ENCODE measurements at places on chromosomes 16 and 17.

- DNase-seq, result no peak
These were observed 102.6 kb downstream of the N4BP1 start for GRCh38 chr16:48507391-48507790.

- no peak for DNase-seq
These were observed 5.9 kb upstream of the LYZL6 start for GRCh38 chr17:35949401-35949800.

GRCh38 chr16:58518083-58518979, 3.0 kb downstream of the SETD6 start:
- no peak for DNase-seq

DNA sequence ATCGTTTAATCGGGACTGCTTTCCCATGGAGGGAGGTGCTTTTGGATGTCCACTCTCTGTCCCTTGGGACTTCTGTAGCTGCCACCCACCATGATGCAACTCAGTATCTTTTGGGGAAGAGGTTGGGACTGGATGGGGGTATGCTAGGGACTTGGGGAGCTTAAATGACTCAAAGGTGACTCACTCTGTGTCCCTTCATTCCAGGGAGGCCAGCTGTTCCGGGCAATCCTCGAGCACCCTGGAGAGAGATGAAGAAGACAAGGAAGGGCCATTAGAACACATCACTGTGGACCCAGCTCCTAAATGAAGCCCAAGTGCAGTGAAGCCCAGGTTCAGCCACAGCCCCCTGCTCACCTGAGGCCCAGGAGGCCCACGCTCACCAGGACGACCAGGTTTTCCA, 4.6 kb downstream of the COL1A1 start:
- no peak for DNase-seq

GRCh38 chr17:35892091-35893035, 12.2 kb upstream of the CCL5 start:
- DNase-seq, result no peak

DNA sequence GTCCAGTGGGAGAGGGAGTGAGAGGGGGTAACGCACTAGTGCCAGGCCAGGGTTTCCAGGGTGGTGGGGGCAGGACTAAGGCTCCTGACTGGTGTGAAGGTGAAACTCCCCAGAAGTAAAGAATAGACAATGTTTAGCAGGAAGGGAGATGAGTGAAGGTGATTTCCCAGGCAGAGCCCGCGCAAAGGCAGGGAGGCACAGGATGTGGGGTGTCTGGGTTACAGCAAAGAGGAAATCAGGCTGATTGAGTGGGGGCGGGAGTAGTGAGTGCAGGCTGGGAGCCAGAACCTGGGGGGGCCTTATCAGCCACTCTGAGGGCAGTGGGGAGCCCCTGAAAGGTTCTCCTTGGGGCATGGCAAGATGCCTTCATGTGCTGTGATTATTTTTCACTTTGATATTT, 167.5 kb downstream of the UTP18 start:
- peak; percentile 20 for DNase-seq
